ENCODE measurements at places on chromosomes 16 and 17.

GRCh38 chr17:50053654-50053960 is 2.3 kb upstream of the ITGA3 start:
- no peak for DNase-seq

DNA sequence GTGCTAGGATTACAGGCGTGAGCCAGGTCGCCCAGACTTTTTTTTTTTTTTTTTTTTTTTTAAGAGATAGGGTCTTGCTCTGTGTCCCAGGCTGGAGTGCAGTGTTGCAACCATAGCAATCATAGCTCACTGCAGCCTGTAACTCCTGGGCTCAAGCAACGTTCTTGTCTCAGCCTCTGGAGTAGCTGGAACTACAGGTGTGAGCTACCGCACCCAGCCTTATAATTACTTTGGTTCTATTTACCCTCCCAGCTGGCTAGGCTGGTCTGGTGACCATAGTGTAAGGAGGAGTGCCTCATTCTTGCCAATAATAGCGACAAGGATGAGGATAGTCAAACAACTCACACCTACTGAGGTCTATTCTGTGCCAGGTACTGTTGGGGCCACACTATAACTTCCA is 39.6 kb upstream of the USP7 start:
- DNase-seq, result no peak

DNA sequence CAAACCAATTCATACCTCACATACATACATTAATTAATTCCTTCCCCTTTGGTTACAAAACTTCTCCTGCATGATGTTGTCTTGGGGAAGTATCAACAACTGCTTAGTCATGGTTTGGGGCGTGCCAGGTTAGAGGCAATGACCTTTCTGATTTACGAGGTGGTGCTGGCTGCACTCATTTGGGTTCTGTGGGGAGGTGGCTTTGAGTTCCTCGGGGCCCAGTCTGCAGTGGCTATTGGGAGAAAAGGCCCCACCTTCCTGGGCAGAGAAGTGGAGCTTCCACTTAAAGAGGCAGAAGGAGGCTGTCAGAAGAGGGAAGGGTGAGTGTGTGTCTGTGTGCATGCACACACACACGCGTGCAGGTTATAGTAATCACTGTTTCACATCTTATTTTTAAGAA is 10.2 kb upstream of the ETV4 start:
- DNase-seq, result peak; percentile 64

GRCh38 chr17:66032082-66032712 is 159.7 kb downstream of the CEP112 start:
- no peak for DNase-seq

GRCh38 chr16:73028263-73028662 is 19.7 kb downstream of the ZFHX3 start:
- no peak for DNase-seq

GRCh38 chr16:50593410-50594150 is 45.4 kb downstream of the NKD1 start:
- DNase-seq, result no peak

- no peak for DNase-seq
Measured at GRCh38 chr17:10779609-10780008, 24.3 kb downstream of the TMEM238L start.

DNA sequence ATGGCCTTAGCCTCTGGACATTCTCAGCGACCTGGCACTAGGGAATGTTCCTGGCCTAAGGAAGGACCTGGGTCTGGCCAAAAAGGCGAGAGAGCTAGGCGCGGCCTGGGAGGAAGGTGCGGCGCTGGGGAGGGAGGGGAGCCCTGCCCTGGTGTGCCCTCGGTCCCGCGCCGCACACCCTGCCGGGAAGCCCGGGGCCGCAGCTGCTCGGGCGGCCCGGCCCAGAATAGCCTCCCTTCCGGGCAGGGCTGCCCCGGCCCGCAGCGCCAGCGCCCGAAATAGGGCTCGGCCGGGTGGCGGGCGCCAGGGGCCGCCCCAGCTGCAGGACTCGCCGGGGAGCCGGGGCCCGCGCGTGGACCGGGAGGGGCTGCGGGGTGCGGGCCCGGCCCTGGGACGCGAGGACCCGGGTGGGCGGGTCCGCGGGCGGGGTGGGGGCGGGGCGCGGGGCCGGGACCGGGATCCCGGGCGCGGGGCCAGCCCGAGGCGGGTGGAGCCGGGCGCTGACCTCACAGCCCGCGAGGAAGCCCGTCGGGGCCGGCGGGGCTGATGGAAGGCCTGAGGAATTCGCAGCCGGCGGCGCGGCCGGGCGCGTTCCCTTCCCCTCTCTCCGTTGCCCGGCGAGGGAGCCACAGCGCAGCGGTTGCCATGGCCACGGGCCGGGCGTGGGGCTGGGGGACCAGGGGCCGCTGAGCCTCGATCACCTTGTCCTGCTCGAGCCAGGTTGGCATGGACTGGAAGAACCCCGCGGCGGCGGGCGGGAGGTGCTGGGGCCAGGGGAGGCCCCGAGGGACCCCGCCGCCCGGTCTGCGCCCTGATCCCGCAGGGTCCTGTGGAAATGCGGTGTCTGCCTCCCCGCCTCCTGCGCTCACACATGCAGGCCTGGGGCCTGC is 18.1 kb downstream of the SOCS3 start:
- no peak for DNase-seq

GRCh38 chr16:49081554-49081953 is 200.1 kb downstream of the CBLN1 start:
- DNase-seq, result no peak

- DNase-seq, result no peak
Measured at GRCh38 chr17:1255041-1255440, 15.2 kb upstream of the BHLHA9 start.

- no peak for DNase-seq
Measured at GRCh38 chr17:3879591-3880417, 13.0 kb downstream of the CAMKK1 start.

DNA sequence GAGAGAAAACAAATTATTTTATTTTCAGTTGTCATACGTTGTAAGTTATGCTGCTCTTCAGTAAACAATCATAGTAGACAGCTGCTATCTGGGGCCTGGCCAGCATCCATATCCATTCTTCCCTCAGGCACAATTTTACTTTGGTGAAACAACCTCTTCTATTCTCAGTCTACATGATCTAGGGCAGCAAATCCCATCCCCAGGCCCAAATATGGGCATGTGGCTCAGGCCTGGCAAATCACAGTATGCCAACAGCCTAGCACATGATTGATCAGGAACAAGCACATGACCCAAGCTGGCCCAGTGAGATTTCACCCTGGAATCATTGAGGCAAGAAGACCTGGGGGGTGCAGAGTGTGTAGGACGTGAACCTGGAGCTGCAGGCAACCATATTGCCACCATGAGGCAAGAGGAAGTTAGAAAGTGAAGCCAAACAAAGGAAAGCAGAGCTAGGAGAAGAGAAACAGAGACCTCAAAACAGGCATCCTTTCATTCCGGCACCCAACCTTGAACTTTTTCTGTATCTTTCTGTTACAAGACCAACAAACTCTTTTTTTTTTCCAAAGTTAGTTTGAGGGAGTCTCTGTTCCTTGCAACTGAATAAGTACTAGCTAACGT is 10.3 kb upstream of the ABCC12 start:
- DNase-seq, result no peak

DNA sequence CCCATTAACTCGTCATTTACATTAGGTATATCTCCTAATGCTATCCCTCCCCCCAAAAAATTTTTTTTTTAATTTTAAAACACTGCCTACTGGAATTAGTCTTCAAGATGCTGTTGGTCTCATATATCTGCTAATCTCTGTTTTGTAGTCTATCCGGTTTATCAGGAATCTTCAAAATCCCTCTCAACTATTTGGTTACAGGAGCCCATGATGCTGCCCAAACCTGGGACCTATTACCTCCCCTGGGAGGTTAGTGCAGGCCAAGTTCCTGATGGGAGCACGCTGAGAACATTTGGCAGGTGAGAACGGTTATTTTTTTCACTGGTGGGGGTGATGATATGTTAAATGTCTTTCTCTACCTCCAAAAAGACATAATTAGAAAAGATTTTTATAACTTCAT is 6.9 kb downstream of the TEN1 start:
- no peak for DNase-seq

DNA sequence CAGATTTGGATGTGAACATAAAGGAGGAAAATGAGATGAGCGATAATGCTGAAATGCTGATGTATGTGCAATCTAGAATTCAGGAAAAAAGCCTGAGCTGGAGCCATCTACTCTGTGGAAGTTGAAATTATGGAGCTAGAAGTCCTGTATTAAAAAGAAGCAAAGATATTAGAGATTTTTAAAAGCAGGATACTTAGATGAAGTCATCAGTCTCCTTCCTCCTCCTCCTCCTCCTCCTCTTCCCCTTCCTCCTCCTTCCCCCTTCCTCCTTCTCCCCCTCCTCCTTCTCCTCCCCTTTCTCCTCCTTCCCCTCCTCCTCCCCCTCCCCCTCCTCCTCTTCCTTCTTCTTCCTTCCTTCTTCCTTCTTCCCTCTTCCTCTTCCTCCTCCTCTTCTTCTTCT is 823.8 kb upstream of the CA10 start:
- no peak for DNase-seq

DNA sequence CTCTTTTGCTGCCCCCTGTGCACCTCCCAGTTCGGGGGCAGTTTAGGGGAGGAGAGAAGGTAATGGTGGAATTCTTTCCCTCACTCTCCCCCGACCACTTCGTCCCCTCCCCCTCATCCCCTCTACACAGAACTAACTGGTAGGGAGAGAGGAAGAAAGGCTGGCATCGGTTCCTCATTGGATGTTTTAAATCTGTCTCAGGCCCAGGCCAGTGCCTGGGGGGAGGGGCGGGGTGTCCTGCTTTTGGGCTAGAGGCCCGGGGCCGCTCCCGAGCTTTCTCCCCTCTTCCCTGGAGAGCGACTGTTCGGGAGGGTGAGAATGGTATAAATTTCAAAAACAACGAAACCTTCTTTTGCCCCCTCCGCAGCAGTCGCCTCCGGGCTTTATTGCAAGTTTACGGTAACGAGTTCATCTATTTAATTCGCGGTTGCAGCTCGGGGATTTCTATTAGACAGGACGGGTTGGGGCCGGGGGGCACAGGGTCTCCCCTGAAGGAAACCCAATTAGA is at the start of gene PRAC2:
Gene PRAC2 (plus strand): TSS at position 271 of the 508 bp plus-strand sequence. CDS start 1,226 bp downstream, outside the sequence.
- no peak for DNase-seq

DNA sequence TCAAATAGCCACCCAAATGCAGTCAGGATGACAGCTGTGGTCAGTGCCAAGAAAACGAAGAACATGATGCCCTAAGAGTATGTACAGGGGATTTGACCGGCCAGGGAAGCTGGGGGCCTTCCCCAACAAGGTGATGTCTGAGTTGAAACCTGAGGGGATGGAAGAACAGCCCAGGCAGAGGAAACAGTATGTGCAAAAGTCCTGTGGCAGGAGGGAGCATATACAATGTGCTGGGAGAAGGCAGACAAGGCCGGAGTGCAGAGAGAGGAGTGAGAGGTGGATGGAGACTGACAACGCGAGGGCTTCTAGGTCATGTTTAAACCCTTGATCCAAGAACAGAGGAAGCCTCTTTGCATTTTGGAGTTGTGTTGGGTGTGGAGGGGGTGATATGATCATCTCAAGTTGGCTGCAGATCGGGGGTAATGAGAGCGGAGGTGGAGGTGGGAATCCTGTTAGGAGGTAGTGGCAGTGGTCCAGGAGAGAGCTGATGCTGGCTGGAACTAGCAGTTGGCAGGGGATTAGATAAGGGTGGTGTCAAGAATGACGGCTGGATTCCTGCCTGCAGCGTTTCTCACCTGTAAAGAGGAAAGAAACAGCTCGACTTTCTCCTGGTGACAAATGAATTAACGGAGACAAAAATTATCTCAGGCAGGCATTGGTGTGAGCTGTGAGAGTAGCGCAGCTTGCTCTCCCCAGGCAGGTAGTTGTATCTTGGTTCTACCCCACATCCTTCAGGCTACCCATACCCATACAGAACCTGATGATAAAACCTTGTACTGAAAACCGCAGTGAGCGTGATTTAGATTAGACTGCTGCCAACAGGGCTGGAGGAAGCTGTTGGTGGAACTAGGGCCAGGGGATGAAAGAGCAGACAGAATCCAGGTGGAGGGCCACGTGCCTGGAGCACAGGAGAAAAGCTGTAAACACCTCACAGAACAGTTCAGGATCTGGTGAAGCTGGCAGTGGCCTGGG is 37.2 kb upstream of the NGFR start:
- no peak for DNase-seq

DNA sequence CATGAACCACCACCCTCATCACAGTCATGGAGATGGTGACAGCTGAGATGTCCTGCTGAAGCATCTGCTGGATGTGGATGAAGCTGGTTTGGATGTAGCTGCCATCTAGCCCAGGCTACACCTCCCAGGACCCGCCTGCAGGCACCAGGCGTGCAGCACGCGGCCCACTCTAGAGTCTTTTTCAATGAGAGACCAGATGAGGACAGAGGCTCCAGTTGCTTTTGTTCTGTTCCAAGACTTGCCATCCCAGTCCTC is 102.1 kb downstream of the ZNF778 start:
- DNase-seq, result no peak

DNA sequence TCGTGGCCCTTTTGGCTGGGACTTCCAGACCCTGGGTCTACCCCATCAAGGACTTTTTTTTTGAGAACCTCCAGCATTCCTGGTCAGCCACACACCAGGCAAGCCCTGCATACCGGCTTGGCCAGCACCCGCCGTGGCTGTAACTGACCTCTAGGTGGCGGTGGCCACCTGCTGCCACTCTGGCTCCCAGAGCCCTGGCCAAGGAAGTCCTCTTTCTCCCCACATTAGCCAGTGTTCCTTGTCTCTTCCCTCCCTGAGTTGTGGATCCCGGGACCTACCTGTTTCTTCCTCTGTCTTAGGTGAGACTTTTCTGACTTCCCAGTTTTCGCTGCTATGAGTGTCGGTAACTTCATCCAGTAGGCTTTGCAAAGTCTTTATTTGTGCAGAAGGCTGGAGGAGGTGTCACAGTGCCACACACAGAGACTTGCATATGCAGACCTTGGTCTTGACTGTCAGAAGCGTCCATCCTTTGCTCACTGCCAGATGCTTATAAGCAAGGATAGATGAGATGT is 348.3 kb downstream of the CPPED1 start:
- peak; percentile 66 for DNase-seq

DNA sequence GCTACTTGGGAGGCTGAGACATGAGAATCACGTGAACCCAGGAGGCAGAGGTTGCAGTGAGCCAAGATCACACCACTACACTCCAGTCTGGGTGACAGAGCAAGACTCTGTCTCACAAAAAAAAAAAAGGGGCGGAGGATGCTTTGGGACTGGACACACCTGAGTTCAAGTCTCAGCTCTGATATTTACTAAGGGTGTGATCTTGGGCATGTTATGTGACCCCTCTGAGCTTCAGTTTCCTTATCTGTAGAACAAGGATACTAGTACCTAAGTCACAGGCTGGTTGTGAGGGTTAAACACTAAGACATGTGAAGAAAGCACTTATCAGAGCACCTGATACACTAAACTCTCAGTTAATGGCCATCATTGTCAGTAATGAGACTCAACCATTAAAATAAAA is 25.9 kb downstream of the HOXB1 start:
- DNase-seq, result no peak
